ENCODE measurements at places on chromosomes 6 and 20.

DNA sequence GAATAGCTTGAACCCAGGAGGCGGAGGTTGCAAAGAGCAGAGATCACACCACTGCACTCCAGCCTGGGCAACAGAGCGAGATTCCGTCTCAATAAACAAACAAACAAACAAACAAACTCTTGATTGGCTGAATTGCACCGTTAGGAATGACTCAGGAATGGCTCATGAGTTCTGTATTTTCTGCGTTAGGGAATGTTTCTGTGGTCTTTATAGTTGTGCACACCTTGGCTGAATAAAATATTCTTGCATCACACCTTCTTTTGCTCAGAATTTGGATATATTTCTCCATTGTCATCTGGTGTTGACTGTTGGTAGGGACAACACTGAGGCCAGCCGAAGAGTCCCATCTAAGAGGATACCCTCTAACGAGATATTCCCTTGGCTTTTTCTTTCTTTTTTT is 19.6 kb upstream of the PI16 start:
- no peak for DNase-seq

- no peak for DNase-seq
These were observed 6.4 kb upstream of the PDYN start for GRCh38 chr20:2000285-2000684.

DNA sequence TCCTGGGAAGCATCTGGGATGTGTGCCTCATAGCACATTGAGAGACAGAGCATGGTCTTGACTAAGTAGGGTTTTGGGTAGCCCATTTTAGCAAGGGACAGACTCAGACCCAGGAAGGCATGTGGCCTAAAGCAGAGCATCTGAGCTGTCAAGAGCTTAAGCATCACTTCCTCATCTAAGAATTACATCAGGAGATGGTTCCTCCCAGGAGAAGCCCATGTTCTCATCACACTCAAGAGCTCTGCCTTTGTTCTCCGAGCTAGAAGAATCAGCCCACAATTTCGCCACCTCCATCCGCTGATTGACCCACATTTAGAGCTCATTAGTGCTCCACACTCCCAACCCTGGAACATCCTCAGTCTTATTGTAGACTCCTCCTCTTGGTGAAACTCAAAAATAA is 68.3 kb downstream of the NPEPL1 start:
- no peak for DNase-seq

- DNase-seq: no peak
These were observed 124.7 kb downstream of the SAMD5 start for GRCh38 chr6:147633191-147633590.
